ENCODE measurements at places on chromosomes 4 and X.

GRCh38 chrX:46254641-46255040, 290.6 kb downstream of the ZNF674 start:
- DNase-seq, result no peak

GRCh38 chrX:154490021-154490413, 412 bp downstream of the SLC10A3 start:
- DNase-seq, result no peak

DNA sequence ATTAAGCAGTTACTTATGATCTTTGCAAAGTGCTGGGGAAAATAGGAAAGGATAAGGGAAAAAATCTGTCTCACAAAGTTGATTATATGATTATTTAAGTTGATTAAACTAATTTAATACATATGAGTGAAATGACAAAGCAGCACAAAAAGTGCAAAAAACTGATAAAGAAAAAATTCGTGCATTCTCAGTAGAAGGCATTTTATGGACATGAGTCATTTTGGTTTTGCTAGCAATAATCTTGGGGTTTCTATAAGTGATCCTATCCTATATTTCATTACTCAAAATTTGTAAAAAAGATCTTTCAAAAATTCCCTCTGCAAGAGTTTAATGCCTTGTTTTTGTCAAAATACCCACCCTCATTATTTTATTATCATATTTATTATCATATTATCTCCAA, 224.2 kb upstream of the ANXA10 start:
- DNase-seq, result no peak

- DNase-seq, result no peak
Measured at GRCh38 chr4:115781528-115782146, 668.2 kb upstream of the NDST4 start.

DNA sequence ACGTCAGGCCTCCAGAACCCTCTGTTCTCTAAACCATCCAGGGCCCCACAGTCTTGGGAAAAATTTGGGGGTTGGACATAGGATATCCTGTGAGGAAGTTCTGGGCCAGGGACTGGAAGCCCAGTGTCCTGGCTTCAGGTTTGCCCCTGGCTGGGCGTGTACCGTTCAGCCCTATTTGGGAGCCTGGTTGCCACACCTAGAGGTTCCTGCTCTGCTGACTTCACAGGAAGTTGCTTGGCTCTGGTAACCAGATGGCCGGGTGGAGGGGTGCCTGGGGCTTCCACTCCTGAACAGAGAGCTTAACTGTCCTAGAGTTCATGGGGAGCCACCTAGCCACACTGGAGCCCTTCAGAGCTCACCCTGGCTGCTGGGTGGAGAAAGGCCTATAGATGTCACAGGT, 1.1 kb downstream of the TAFAZZIN start:
- no peak for DNase-seq

GRCh38 chrX:78333521-78333920, 6.1 kb upstream of the CYSLTR1 start:
- DNase-seq, result no peak

DNA sequence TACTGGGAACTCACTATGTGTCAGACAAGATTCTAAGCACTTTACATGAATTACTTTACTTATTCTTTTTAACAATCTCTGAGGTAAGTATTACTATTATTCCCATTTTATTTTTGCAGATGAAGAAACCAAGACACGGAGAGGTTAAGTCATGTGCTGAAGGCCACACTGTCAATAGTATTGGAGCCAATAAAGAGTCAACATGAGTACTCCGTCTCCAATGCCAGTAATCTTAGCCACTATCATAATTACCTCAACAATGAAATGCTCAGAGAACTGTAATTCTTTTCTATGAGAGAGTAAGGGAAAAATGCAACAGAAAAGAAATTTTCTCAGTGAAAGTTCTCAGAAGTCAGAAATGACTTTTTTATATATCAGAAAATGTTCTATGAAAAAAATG, 12.7 kb downstream of the EGF start:
- no peak for DNase-seq

DNA sequence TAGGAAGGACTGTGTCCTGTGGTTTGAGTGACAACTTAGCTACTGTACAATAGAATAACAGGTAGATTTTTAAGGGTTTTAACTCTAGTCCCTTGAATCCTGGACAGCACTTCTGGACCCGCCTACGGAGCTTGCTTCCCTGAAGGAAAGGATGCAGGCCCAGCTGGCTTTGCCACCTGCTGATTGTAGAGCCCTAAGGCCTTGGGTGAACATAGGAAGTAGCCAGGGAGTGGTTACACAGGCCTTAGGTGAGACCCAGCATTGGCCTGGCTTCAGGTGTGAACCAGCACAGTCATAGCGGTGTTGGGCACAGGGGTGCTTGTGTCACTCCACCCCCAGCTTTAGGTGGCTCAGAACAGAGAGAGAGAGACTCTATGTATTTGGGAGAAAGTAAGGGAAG, 413.5 kb downstream of the GRIA2 start:
- no peak for DNase-seq

GRCh38 chr4:143481361-143481760, 32.1 kb upstream of the SMARCA5 start:
- DNase-seq, result no peak

GRCh38 chrX:44904542-44905115, 31.6 kb downstream of the KDM6A start:
- DNase-seq, result no peak

- DNase-seq, result no peak
Measured at GRCh38 chr4:151025759-151026158, 10.7 kb upstream of the LRBA start.

DNA sequence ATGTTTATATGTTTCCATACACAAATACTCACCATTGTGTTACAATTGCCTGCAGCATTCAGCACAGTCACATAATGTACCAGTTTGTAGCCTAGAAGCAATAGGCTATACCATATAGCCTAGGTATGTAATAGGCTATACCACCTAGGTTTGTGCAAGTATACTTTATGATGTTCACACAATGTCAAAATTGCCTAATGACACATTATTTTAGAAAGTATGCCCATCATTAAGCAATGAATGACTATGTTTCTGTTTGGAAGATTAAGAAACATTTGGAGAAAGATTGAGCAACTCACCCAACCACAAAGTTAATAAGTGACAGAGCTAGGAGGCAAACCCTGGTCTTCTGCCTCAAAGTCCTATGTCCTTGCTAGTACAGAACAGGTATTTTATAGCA, 96.8 kb upstream of the GRIA3 start:
- DNase-seq, result no peak

- DNase-seq, result no peak
Measured at GRCh38 chr4:90112715-90113114, 14.5 kb upstream of the CCSER1 start.

DNA sequence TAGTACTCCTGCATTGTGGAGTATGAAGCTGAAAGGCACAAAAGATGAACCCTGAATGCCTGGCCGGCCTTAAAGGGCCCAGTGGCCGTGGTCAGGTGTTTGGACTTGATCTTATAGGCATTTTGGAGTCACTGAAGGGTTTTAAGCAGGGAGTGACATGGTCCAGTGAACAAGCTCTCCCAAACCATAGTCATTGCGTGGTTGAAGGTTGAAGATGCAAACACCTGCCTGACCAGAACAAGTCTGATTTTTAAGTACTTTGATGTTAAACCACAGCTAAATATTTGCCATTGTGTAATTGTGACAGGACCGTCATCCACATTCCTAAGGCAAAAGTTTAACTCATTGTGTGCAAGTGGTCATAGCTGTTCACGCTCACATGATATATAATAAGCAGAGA, 3.3 kb downstream of the STK32B start:
- DNase-seq, result no peak

DNA sequence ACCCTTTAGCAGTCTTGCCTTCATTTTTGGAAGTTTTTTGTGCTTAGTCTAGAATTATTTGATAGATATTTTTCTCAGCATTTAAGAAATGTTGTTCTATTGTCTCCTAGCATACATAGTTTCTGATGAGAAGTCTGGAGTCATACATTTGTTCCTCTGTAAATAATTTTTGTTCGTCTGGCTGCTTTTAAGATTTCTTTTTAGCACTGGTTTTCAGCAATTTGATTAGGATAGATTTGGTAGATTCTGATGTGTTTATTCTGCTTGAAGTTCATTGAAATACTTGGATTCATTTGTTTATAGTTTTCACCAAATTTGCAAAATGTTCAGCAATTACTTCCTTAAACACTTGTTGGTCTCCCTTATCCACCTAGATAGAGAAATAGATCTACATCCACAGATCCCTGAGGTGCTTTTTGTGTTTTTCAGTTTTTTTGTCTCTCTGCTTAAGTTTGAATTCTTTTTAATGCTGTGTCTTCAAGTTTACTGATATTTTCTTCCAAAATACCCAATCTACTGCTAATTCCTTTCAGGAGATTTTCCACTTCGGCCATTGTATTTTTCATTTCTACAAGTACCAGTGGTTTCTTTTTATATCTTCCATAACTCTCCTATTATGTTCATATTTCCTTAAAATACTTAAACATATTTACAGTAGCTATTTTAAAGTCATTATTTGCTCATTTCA, 64.9 kb downstream of the ABLIM2 start:
- DNase-seq, result no peak

DNA sequence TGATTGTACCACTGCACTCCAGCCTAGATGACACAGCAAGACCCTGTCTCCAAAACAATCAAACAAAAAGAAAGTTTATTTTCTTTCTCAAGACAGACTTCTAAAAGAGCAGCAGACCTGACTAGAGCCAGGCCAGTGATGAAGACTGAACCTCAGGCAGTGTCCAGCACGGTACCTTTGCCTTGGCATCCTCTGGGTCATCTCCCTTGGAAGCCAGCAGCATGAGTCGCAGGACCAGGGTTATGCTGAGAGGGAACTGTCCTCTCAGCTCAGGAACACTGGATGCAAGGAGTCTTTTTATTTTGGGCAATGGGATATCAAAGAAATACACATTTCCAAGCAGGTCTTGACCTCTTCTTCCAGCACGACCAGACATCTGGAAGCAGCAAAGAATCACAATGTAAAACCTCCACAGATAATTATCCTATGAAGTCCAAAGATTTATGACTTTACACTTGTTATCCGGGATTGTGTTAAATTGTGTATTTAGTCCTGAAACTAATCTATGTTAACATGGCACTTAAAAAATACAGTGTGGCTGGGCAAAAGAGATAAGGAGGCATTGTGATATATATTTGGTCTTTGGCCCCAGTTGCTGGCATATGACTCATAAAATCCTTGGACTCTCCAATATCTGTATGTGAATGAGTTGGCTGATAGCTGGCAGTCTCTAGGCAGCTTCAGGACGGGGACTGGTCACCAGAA, 66.0 kb upstream of the DDX60 start:
- DNase-seq, result no peak

DNA sequence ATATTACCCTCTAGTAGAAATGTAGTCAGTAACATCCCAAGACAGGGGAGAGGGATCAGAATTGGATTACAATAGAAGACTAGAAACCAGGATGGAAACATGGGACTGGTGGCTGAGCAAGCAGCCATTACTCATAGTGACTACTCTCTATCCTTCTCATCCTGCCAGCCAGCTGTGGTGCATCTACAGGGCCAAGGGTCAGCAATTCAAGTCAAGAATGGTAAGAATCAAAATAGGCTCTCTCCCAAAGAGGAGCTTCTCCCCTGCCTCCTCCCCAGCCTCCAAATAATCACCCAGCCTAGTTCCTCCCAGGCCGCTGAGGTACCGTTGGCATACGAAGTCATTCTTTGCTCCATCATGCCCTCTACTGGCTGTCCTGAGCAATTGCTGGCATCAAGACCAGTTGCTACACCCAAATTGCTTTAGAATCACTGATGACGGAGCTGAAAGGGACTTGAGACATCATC, 19.4 kb downstream of the AWAT2 start:
- DNase-seq, result no peak

GRCh38 chr4:27326991-27327390, 466.4 kb downstream of the STIM2 start:
- DNase-seq, result no peak

GRCh38 chr4:3644849-3645627, 112.8 kb upstream of the LRPAP1 start:
- DNase-seq, result no peak

- no peak for DNase-seq
Measured at GRCh38 chr4:159608436-159608835, 505.6 kb downstream of the RAPGEF2 start.

All from AG04449 (cell line).